Osteocyte (in vitro differentiated cells): ENCODE measurements at places on chromosomes 6 and 20. TPM values are rescaled to one million over a fixed set of nuclear protein-coding genes. Genes with fewer than 3 reads are reported as not detected.

GRCh38 chr20:25749649-25750048, 53.0 kb upstream of the ZNF337 start:
- H3K27ac ChIP-seq, result no peak overlapping the region
- no peak overlapping the region for H3K4me3 ChIP-seq
- no peak for DNase-seq
- no peaks in the 10 kb centered on the region for H3K27me3 ChIP-seq
- no peaks in the 10 kb centered on the region for H3K4me1 ChIP-seq

DNA sequence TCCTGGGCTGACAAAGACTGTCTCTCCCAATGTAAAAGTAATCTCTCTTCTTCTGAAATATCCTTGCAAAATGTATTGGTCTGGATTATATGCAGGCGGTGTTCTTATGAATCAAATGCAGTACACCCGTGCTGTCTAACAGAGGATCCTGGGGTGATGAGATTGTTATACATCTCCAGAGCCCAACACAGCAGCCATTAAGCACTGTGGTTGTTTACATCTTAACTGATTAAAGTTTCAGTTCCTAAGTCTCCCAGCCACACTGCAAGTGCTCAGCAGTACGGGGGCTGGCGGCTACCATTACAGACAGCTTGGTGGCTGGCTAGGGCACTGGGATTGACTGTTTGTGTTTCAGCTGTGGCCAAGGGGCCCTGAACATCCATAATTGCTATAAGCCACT, 7.0 kb downstream of the UNC93A start:
- peaks cover 3% of the 10 kb centered on the region for H3K27me3 ChIP-seq
- DNase-seq, result no peak
- H3K27ac ChIP-seq, result no peak overlapping the region

DNA sequence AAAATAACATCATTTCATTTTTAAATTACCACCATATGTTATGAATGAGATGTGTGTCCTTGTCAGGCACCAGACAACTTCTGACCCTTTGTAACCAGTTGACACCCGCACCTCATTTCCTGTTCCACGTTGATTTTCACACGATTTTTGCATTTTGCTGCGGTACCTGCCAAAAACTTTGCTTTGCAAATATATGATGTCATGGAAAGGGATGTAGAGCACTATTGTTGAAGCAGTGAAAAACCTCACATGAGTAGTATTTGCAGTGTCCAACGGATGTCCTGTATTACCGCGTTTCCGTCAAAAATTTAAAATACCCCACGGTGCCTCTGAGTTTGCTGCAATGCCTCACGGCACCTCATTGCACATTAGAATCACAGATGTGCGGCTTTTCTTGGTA, 115.6 kb downstream of the MTHFD1L start:
- DNase-seq, result no peak
- peaks cover 20% of the 10 kb centered on the region for H3K36me3 ChIP-seq
- no peaks in the 10 kb centered on the region for H3K27me3 ChIP-seq
- peaks cover 24% of the 10 kb centered on the region for H3K4me1 ChIP-seq
- H3K4me3 ChIP-seq, result no peak overlapping the region

- H3K27me3 ChIP-seq, result no peaks in the 10 kb centered on the region
- H3K36me3 ChIP-seq, result peaks cover 4% of the 10 kb centered on the region
- no peak for DNase-seq
- no peak overlapping the region for H3K27ac ChIP-seq
- no peak overlapping the region for H3K4me3 ChIP-seq
- H3K4me1 ChIP-seq, result peaks cover 19% of the 10 kb centered on the region
Observed at GRCh38 chr20:11380283-11380682, 537.4 kb upstream of the BTBD3 start.

The IMPG1 gene
- total RNA-seq, result not detected in 2 replicates

The TEAD3 gene
- 43.1 and 44.8 TPM in 2 replicates for total RNA-seq

The CST1 gene
- not detected in 2 replicates for total RNA-seq
